ENCODE measurements at places on chromosomes 5 and 9. TPM values are rescaled to one million over a fixed set of nuclear protein-coding genes. Genes with fewer than 3 reads are reported as not detected.

Gene RNF224
- total RNA-seq, result not detected

Gene EPB41L4A
- total RNA-seq, result 30.6 TPM

Gene AGXT2
- not detected for total RNA-seq

GRCh38 chr9:5364294-5365024, 24.8 kb upstream of the RLN1 start:
- DNase-seq, result no peak

GRCh38 chr9:128459011-128459410, 3.2 kb downstream of the ODF2 start:
- DNase-seq, result no peak

GRCh38 chr5:87807783-87808182, 395.1 kb upstream of the CCNH start:
- no peak for DNase-seq

DNA sequence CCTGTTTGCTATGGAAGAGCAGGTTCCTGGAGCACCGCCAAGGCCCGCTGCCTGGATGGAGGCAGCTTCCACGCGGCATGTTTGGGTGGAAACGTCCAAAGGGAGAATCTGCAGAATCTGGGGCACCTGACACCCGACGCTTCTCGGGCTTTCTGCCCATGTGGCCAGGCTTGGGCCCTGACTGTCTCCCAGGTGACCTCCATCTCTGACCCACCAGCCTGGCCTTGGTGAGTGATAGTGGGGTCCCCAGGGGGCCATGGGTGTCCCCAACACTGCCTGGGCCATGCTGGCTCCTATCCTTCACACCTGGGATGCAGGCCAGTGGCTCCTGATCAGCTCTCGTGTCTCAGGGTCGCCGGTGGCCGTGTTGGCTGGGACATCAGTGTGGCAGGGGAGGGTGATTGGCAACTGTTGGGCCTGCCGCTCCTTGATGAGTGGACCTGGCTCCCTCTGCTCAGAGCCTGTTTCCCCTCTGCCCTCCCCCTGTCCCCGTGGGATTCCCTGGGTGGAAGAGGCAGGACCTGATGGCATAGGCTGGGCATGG, 34.0 kb downstream of the GLT6D1 start:
- no peak for DNase-seq

GRCh38 chr5:55036477-55036876, 12.4 kb downstream of the GZMK start:
- DNase-seq, result no peak

DNA sequence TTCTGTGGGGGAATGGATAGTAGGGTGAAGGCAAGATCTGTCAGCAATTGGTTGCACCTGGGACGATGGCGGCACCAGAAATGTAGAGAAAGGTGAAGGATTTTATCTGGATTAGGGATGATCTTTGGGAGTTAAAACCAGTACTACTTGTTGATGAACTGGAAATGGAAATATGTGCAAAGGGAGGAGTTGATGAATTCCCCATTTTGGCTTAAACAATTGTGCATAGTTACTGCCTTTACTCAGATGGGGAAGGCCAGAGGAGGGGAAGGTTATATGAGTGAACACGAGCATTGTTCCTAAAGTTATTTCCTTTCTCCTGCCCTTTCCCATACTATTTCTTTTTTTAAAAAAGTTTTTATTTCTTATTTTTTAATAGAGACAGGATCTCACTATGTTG, 19.1 kb downstream of the NNT start:
- no peak for DNase-seq

GRCh38 chr9:136257381-136258298, 12.0 kb upstream of the QSOX2 start:
- DNase-seq, result no peak
